ENCODE measurements at places on chromosomes 7 and 10. TPM values are rescaled to one million over a fixed set of nuclear protein-coding genes. Genes with fewer than 3 reads are reported as not detected.

- no peak for DNase-seq
Measured at GRCh38 chr7:96959135-96959534, 46.2 kb upstream of the DLX6 start.

- DNase-seq: no peak
Measured at GRCh38 chr7:81871606-81872265, 101.9 kb upstream of the HGF start.

DNA sequence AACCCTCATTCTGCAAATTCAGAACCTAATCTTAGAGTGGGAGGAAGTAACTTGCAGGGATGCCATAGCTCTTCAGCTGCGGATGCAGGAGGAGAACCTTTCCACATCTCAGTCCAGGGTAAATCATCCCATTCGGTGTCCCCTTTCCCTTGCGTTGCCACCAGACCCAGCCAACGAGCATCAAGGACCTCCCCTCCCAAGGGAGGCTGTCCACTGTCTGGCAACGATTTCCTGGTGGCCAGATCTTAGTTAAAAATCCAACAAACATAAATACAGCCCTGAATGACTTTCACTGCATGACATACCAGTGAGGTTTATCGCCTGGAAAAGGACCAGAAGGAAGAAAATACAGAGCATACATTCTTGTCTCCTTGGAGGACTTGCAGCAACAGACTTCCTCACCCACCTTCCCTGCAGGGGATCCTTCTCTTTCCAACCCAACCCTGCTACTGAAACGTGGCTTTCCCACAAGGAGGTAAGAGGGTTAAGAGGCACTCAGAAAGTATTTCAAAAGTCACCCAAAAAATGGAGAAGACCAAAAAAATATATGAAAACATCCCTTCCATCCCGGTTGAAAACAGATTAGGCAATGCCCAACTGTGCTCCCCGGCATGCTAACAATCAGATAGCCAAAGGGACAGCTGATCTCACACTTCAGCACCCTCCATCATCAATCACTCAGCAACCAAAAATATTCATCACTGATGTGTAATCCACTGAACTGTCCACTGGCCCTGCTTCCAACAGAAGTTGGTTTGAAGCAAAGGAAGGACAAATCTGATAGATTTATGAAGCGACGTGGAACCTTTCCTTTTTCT lies 206.6 kb downstream of the TNS3 start:
- no peak for DNase-seq

ADCY1 gene
- 0.80 TPM for total RNA-seq

TAS2R40 gene
- not detected for total RNA-seq

NRCAM gene
- 0.31 TPM for total RNA-seq

ANKRD7 gene
- total RNA-seq: not detected

UCMA gene
- total RNA-seq: not detected

KCND2 gene
- total RNA-seq: not detected

PON1 gene
- total RNA-seq: not detected

Measured in HepG2 (cell line).